ENCODE measurements at places on chromosomes 1 and 21. TPM values are rescaled to one million over a fixed set of nuclear protein-coding genes. Genes with fewer than 3 reads are reported as not detected.

Gene TNFRSF8
- 0.52 TPM for total RNA-seq

Gene GPATCH4
- total RNA-seq, result 10.4 TPM

Gene PLA2G2F
- total RNA-seq, result not detected

Gene SNIP1
- 12.5 TPM for total RNA-seq

Gene SPATA21
- not detected for total RNA-seq

Gene OR2T12
- not detected for total RNA-seq

Gene CACHD1
- total RNA-seq, result 12.5 TPM

Gene ZBTB17
- 23.5 TPM for total RNA-seq

Gene OXCT2
- total RNA-seq, result not detected

Gene CDA
- not detected for total RNA-seq

Gene OR2L5
- total RNA-seq, result not detected

Gene PKP1
- total RNA-seq, result 3.7 TPM

Gene PTPN7
- total RNA-seq, result 0.52 TPM

Gene GPR37L1
- under 0.01 TPM for total RNA-seq

Gene TRIM67
- under 0.01 TPM for total RNA-seq

Gene CYP4A11
- total RNA-seq, result under 0.01 TPM

Gene CLCA1
- not detected for total RNA-seq

Gene LIPI
- not detected for total RNA-seq

Gene NES
- total RNA-seq, result 494 TPM

Gene KRTAP22-1
- not detected for total RNA-seq

Gene FCMR
- total RNA-seq, result 0.52 TPM

Gene KCNN3
- 3.7 TPM for total RNA-seq

Gene RIMKLA
- 0.52 TPM for total RNA-seq

Gene TSPAN2
- total RNA-seq, result 6.8 TPM

Gene CFAP57
- 0.52 TPM for total RNA-seq

Gene PADI4
- total RNA-seq, result 1.0 TPM

Gene CHIT1
- total RNA-seq, result under 0.01 TPM

Gene SUSD4
- 4.7 TPM for total RNA-seq

Gene MX2
- 6.8 TPM for total RNA-seq

Gene SELP
- total RNA-seq, result 0.52 TPM

Gene ALX3
- total RNA-seq, result not detected

Gene GBP4
- 3.7 TPM for total RNA-seq

Gene SNAP47
- 44.9 TPM for total RNA-seq

Gene DNALI1
- total RNA-seq, result 1.0 TPM

Gene HCRTR1
- total RNA-seq, result not detected

Gene COL24A1
- total RNA-seq, result 3.7 TPM

Gene ECM1
- 0.52 TPM for total RNA-seq

Gene KDF1
- not detected for total RNA-seq

Gene DENND1B
- 13.0 TPM for total RNA-seq

Gene FAM3B
- not detected for total RNA-seq

Gene RIPPLY3
- total RNA-seq, result not detected

Gene POGK
- 12.5 TPM for total RNA-seq

Gene NBPF3
- total RNA-seq, result 5.7 TPM

Gene FAM163A
- under 0.01 TPM for total RNA-seq

Gene TMPRSS3
- total RNA-seq, result not detected

Gene ARHGAP30
- 4.2 TPM for total RNA-seq

All from skeletal muscle tissue (tissue), 5 donors.